ENCODE measurements at places on chromosomes 12 and 14.

- DNase-seq = no peak
Observed at GRCh38 chr12:109358154-109358869, 10.6 kb downstream of the MYO1H start.

DNA sequence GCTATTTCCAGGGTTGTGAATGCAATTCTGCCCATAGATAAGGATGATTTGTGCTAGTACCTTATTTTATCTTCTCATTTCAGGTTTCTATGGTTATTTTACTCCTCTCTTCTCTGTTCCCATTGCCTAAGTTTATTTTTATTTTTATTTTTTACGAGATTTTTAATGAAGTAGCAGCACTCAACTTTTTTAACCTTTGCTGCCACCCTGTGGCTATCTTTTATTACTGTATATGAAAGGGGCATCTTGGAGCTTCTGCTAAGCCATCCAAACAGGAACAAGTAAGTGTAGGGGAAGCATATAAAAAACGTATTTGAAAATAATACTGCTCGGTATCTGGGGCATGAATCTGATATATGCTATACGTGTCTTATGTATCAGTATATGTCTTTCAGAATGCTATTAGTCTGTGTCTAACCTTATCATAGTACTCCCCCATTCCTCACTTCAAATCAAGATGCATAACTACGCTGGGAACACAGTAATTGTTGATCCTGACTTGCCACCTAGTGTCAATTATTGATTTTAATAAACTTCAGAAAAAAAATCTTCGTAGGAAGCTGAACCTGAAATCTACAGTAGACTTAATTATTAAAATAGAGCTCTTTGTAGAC, 60.3 kb downstream of the KLRG1 start:
- DNase-seq = peak; percentile 7

DNA sequence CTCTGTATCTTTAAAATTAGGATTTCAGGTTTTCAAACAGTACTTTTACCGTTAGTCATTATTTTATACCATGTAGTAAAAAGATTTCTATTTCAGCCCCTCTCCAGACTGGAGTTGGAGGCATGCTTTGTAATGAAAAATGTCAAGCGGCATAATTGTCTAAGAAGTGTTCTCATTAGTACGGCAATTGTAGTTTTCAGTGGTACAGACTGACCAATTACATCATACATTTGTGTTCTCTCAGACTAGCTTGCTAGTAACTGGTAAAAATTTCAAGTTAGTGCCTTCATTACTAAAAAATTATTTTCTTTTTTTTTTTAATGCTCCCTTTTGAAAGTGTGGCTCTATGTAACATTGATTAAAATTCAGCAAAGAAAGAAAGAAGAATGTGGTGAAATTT, 4.5 kb downstream of the USP30 start:
- DNase-seq = no peak

- no peak for DNase-seq
Observed at GRCh38 chr12:104505095-104505818, 48.5 kb downstream of the CHST11 start.

- DNase-seq = no peak
Observed at GRCh38 chr14:69002069-69002468, 23.0 kb upstream of the ACTN1 start.

- no peak for DNase-seq
Observed at GRCh38 chr14:100540141-100540925, 46.9 kb downstream of the BEGAIN start.

GRCh38 chr12:24206621-24207020, 257.2 kb upstream of the SOX5 start:
- DNase-seq = peak; percentile 52

- DNase-seq = no peak
Observed at GRCh38 chr14:65348137-65348536, 64.4 kb upstream of the FUT8 start.

DNA sequence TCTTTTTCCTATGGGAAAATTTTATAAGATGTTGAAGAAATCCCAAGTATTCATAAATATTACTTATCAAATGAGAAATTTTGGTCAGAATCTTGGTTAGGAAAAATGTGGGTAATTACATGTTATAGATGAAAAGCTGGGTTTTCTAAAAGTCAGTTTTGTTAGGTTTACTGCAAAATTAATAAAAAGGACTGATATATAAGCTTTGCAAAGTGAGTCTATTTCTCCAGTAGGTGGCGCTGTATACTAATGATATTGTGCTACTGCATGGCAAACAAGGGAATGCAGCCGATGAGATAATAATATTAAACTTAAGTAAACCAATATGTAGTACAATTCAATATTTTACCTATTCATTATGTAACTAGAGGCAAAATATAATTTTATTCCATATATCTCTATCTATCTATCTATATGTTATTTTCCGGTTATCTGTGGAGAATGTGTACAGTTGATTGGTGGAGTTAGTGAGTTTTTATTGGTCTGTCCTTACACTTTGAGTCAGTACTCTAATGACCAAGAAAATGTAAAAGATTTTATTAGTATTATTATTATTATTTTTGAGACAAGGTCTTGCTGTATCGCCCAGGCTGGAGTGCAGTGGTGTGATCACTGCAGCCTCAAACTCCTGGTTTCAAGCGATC, 32.9 kb downstream of the MIPOL1 start:
- peak; percentile 82 for DNase-seq

DNA sequence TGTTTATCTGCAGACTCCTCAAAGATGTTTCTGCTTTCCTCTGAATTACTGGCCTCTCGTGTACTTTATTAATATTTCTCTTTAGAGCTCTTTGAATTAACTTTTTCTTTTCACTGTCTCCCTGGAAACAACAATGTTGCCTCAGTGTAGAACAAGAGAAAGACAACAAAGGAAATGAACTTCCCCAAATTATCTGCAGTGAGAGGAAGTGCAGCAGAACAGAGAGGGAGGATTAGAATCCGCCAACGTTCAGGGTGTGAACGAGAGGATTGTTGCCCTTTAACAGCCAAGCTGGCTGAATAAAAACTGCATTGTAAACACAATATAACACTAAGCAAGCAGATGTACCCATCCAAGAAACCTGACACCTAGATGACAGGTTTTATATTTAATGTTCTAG, 375.9 kb downstream of the GALC start:
- no peak for DNase-seq

GRCh38 chr14:100333311-100333710, 10.2 kb downstream of the SLC25A47 start:
- no peak for DNase-seq

- no peak for DNase-seq
Observed at GRCh38 chr14:38079268-38079667, 128.4 kb upstream of the SSTR1 start.

DNA sequence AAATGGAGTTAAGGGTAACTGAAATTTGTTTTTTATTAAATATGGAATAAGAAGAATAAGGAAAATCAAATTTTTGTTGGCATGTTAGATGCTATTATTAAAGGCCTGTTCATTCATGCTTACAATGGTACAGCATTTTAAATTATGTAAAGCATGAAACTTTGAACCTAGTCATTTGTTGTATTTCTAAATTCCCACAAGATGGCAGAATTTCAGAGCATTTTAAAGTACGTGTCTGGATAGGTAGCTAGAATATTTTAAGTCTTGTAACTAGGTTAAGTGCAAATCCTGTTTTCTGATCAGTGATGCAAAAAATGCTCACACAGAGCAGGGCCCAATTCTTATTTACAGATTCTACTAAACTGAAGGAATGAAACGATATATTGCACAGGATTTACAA, 585.6 kb upstream of the MIS18BP1 start:
- DNase-seq = no peak

DNA sequence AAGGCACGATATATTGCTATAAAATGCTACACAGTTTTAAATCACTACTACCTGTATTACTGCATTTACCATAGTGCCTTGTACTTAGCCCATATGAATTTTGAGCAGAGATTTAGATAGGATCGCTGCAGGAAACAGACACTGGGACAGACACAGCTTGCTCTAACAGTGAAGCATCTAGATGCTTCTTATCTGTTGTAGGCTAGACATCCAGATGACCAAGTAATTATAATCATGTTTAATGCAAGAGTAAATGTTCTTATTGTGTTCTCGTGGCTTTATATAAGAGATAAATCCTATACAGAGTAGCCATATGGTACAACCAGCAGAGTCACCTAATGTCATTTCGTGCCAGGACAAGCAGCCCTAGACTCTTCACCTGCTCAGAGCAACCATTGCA, 92.8 kb downstream of the ASCL1 start:
- DNase-seq = no peak

DNA sequence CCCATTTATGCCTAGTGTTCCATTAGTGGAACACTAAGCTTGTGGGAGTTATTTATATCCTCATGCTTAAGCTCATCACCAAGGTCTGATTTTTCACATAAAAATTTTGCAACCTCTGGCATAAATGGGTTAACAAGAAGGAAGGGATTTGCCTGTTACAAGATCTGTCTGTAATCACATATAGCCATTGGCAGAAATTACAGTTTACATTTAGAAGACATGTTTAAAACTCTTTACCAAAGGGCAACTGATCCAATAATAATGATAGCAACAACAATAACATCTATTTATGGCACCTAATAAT, 422.9 kb downstream of the ZFP36L1 start:
- no peak for DNase-seq

DNA sequence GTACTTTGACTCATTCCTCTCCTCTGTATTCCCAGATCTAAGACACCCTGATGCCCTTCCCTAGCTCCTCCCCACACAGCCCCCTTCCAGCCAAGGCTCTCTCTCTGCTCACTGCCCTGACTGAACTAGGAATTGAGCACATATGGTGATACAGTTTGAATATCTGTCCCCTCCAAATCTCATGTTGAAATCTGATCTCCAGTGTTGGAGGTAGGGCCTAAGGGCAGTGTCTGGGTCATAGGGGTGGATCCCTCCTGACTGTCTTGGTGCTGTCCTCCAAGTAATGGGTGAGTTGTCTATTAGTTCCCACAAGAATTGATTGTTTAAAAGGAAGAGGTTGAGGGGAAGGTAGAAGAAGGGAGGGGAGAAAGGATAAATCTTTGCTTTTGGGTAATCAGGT, 17.4 kb downstream of the CMKLR1 start:
- DNase-seq = no peak

All from NCI-H2171 (cell line).